Renal cortex interstitium (tissue), 15 donors: ENCODE measurements at places on chromosomes 2 and 18. TPM values are rescaled to one million over a fixed set of nuclear protein-coding genes. Genes with fewer than 3 reads are reported as not detected.

- no peak for DNase-seq
Measured at GRCh38 chr2:73295751-73296400, 2.5 kb upstream of the EGR4 start.

- DNase-seq = no peak
Measured at GRCh38 chr2:99380376-99381010, 43.3 kb downstream of the EIF5B start.

GRCh38 chr18:57850063-57850462, 46.9 kb upstream of the ATP8B1 start:
- no peak for DNase-seq

GRCh38 chr2:180130403-180130802, 123.3 kb upstream of the CWC22 start:
- no peak for DNase-seq

The TPRKB gene
- polyA plus RNA-seq = 64.6 TPM

The GRHL1 gene
- 4.7 TPM for polyA plus RNA-seq

DNA sequence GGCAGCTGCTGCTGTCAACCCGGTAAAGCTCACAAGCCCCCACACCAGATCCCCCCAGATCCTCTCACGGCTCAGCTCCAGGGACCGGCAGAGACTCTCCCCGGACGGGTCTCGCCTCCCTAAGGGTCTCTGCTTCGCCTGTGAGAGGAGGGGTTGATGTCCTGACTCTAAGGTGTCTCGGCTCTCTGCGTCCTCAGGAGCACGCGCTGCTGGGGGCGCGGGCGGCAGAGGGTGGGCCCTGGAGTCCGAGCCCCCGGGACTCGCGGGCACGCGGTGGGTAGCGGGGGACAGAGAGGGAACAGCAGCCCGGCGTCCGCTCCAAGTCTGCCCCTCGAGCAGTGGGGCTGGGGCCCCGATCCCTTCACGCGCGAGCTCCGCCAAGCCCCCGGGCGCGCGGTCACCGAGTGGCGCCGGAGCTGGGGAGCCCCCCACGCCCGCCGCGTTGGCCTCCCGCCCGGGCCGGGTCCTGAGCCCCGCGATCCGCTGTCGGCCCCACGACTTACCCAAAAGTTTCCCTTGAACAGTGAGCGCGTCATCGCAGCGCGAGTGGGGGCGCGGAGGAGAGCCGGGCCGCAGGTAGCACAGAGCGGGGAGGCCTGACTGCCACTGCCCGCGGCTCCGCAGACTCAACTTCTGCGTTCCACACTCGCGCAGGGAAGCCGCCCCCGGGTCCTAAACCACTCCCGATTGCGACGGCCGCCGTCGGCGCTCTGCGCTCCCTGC, at the start of gene PSTPIP2:
Gene PSTPIP2, minus strand, starts transcription at position 608 of the 723 bp plus-strand sequence. Its CDS starts 72 bp downstream, at position 536.
- peak; percentile 54 for DNase-seq

DNA sequence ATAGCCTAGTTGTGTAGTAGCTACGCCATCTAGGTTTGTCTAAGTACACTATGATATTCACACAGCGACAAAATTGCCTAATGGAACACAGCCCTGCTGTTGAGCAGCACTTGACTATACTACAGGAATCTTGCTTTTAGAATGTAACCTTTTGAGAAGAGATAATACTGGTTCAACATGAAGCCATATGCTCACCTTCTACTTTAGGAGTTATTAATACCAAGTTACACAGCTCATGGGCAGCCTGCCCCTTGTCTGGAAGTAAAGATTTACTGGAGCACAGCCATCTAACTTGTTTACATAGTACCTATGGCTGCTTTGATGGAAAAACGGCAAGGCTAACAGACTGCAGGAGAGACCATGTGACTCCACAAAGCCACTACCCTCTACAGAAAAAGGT, 174.8 kb downstream of the DYM start:
- DNase-seq = no peak
